H1 (cell line): ENCODE measurements at places on chromosomes 12 and 14.

GRCh38 chr12:120710805-120711296, 593 bp downstream of the UNC119B start:
- no peaks in the 10 kb centered on the region for H3K27me3 ChIP-seq
- peak overlapping the region; percentile 82 for H3K27ac ChIP-seq
- peak; percentile 53 for DNase-seq
- H3K4me1 ChIP-seq, result peaks cover 10% of the 10 kb centered on the region
- peaks cover 14% of the 10 kb centered on the region for H3K36me3 ChIP-seq

DNA sequence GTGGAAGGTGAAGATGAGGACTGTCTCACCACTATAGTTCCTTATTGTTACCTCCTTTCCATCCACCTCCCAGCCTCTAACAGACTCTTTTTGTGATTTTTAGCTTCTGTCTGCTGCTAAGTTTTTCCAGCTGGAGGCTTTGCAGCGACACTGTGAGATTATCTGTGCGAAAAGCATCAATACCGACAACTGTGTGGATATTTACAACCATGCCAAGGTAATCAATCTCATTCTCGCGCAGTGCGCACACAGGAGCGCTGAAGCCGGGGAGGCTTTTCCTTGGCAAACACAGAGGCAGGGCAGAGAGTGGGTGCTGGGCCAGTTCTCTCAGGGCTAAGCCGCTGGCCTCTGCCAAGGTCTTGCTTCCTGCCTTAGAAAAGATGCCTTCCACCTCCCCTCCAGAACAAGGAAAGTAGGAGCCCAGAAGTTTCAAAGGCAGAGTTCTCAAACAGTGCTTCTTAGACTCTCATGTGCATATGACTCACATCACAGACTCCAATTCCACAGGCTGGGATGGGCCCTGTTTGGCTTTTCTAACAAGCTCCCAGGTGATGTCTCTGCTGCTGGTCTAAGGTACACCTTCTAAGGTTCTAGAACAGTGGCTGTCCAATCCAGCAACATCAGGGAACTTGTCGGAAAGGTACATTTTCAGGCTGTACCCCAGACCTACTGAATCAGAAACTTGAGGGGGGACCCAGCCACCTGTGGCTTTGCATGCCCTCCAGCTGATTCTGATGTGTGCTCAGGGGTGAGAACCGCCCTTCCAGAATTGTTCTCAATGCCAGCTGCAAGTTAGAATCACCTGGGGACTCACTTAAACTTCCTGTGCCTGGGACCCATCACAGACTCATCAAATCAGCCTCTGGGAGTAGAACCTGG, 33.8 kb upstream of the PWP1 start:
- no peaks in the 10 kb centered on the region for H3K27me3 ChIP-seq
- H3K4me3 ChIP-seq, result no peak overlapping the region
- no peaks in the 10 kb centered on the region for H3K36me3 ChIP-seq
- H3K4me1 ChIP-seq, result peaks cover 4% of the 10 kb centered on the region
- H3K27ac ChIP-seq, result no peak overlapping the region

DNA sequence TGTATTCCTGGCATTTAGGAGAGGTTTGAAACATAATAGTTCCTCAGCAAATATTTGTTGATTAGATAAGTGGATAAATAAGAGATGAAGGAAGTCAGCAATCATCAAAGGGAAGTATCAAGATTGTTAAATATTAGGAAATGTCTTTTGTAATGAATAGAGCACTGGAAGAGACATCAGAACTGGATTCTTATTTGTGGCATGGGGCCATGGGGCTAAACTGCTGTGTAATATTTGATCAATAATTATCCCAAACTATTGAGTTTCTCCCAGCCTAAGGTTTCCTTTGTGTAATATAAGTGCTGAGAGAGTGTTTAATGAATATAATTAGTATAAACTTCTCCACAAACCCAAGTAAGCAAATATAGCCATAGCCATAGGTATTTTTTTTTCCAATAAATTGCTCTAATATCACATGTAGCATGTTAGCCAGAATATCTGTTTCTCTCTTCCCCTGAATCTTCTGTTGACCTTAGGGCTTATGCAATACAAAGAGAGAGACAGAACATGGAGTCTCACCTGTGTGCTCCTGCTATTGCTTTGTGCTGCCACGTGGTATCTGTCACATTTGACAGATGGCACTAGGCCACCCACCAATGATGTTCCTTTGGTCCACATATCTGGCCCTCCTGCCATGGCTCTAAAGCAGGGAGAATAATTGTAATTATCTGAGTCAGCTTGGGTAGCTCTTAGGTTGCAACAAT, 658.7 kb downstream of the SOX5 start:
- no peaks in the 10 kb centered on the region for H3K4me1 ChIP-seq
- no peaks in the 10 kb centered on the region for H3K27me3 ChIP-seq
- H3K4me3 ChIP-seq, result no peak overlapping the region

DNA sequence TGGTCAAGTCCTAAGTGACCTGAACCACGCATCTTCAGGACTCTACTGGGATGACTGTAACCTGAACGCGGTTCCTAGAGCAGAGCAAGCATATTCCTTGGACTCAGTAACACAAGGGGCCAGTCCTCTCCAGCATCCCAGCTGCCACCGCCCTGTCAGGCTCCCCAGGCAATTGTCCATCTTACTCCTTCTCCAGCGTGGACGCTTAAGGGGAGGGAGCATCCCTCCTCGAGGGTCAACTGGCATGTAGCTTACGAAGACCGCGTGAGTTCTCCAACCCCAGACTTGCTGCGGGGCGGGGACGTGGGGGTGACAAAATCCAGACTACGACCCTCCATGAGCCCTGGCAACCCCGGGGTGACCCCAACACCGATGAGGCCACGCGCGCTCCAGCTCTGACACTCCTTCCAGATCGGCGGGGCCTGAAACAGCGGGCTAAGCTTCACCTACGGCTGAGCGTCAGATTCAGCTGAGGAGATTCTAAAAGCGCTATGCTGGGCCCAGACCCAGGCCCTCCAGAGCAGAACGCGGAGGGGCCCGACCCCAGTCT, 846 bp upstream of the MTHFD1 start:
- H3K4me1 ChIP-seq, result peaks cover 9% of the 10 kb centered on the region
- DNase-seq, result no peak
- H3K36me3 ChIP-seq, result peaks cover 6% of the 10 kb centered on the region; the same call in 1 of the 2 replicates
- H3K27me3 ChIP-seq, result no peaks in the 10 kb centered on the region

DNA sequence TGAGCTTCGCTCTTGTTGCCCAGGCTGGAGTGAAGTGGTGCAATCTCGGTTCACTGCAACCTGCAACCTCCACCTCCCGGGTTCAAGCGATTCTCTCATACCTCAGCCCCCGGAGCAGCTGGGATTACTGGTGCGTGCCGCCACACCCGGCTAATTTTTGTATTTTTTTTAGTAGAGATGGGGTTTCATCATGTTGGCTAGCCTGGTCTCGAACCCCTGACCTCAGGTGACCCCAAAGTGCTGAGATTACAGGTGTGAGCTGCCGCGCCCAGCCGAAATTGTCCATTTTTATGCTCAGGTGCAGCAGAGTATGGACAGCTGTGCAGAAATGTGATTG, 19.2 kb upstream of the CYP46A1 start:
- H3K4me1 ChIP-seq, result peaks cover 13% of the 10 kb centered on the region
- H3K27me3 ChIP-seq, result no peaks in the 10 kb centered on the region
- no peak overlapping the region; the same call in 1 of the 2 replicates for H3K27ac ChIP-seq
- H3K36me3 ChIP-seq, result no peaks in the 10 kb centered on the region
- no peak overlapping the region for H3K4me3 ChIP-seq

- no peak overlapping the region for H3K27ac ChIP-seq
- no peak overlapping the region for H3K4me3 ChIP-seq
- peaks cover 8% of the 10 kb centered on the region; the same call in 1 of the 2 replicates for H3K4me1 ChIP-seq
- peaks cover 56% of the 10 kb centered on the region for H3K36me3 ChIP-seq
- H3K27me3 ChIP-seq, result no peaks in the 10 kb centered on the region
- DNase-seq, result no peak
Measured at GRCh38 chr12:56714431-56714929, 10.6 kb downstream of the NACA start.

DNA sequence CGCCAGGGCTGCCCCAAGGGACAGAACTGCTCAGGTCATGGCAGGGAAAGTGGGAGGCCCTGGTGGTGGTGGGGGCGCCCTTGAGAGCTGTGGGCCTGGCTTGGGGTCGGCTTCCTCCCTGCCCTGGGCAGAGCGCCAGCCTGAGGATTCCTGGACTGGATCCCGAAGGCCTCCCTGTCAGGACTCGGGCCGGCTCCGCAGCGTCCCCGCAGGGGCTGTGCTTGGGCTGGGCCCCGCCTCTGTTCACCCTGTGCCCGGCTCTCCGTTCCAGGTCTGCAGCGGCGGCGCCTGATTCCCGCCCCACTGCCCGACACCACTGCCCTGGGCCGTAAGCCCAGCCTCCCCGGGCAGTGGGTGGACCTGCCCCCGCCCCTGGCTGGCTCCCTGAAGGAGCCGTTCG, 39.9 kb downstream of the KIF26A start:
- no peak for DNase-seq
- H3K27me3 ChIP-seq, result no peaks in the 10 kb centered on the region
- peaks cover 2% of the 10 kb centered on the region; the same call in 1 of the 2 replicates for H3K36me3 ChIP-seq
- H3K27ac ChIP-seq, result no peak overlapping the region
- H3K4me1 ChIP-seq, result no peaks in the 10 kb centered on the region; the same call in 1 of the 2 replicates

DNA sequence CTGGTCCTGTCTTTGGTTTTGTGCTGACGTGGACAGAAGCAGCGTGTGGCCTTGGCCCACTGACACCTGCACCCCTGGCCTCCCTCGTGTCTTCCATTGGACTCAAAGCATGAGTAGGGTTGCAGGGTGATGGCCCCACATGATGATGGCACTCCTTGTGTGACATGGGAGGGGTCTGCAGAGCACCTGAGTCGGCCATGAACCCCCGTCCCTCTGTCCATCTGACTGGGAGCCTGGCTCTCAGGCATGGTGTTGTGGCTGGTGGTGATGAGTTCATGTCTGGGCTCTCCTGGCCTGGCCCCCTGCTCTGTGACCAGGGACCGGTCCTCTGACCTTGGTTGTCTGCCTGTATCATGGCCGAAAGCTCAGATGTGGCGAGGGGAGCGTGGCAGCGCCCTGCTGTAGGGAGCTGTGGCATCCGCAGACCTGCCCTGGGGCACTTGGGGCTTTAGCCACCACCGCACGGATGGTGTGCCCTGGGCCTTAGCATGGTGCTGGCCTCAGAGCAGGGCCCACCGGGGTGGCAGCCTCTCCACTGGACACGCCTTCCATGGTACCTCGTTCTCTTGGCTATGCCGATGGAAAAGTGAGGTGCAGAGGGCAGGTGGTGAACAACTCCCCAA, 16.7 kb downstream of the ULK1 start:
- no peak for DNase-seq
- H3K36me3 ChIP-seq, result peaks cover 8% of the 10 kb centered on the region
- H3K4me1 ChIP-seq, result no peaks in the 10 kb centered on the region
- H3K4me3 ChIP-seq, result no peak overlapping the region

GRCh38 chr12:32435921-32436705, 36.8 kb downstream of the FGD4 start:
- peaks cover 4% of the 10 kb centered on the region; the same call in 1 of the 2 replicates for H3K4me1 ChIP-seq
- no peaks in the 10 kb centered on the region for H3K27me3 ChIP-seq
- no peaks in the 10 kb centered on the region for H3K36me3 ChIP-seq
- DNase-seq, result no peak
- H3K27ac ChIP-seq, result no peak overlapping the region
- no peak overlapping the region for H3K4me3 ChIP-seq

DNA sequence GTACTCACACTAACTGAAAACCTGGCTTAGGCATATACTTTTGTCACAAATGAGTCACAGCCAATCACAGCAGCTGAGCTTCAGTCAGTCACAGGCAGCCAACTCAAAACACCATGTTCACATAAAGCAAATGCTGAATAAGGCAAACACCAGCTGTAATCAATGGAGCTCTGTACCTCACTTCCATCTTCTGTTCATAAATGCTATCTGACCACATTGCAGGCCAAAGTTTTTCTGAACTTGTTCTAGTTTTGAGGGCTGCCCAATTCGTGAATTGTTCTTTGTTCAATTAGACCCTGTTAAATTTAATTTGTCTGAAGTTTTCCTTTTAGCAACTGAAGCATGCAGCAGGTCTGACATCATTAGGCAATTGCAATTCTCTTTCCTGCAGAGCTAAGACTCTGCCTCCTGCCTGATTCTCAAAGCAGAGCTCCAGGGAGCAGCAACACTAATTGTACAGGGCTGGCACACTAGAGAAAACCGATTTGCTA, 129.9 kb downstream of the WIF1 start:
- H3K36me3 ChIP-seq, result no peaks in the 10 kb centered on the region
- peaks cover 11% of the 10 kb centered on the region; the same call in 1 of the 2 replicates for H3K4me1 ChIP-seq
- no peak for DNase-seq
- H3K27ac ChIP-seq, result no peak overlapping the region

GRCh38 chr12:131511803-131512561, 198.9 kb upstream of the SFSWAP start:
- no peak overlapping the region for H3K4me3 ChIP-seq
- no peak for DNase-seq
- no peaks in the 10 kb centered on the region for H3K27me3 ChIP-seq
- peaks cover 7% of the 10 kb centered on the region for H3K4me1 ChIP-seq
- no peak overlapping the region for H3K27ac ChIP-seq
- no peaks in the 10 kb centered on the region for H3K36me3 ChIP-seq

DNA sequence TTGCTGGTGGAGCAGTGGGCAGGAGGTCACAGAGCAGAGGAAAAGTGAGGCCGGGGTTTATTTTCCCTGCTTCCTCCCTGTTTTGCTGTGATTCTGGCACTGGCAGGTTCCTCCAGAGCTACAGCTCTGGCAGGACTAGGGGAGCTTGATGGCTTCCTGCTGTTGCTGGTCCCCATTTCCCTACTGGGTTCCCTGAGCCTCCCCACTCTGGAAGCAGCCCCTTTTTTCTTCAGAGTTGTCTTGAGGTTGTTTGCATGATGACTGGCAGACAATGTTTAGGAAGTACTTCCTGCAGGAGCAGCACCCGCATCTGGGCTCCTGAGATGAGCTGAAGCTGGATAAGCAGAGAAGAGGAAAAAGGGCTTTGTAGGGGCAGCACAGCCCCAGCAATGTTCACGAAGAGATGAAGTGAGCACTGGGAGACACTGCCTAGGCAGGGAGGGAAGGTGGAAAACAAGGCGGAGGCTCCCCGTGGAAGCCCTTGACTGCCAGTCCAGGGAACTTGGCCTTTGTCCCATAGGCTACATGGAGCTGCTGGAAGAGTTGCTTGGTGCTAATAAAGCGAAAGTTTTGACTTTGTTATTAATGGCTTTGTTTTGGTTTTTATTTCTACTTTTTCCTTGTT, 126.9 kb downstream of the SLC38A6 start:
- DNase-seq, result peak; percentile 38
- H3K4me1 ChIP-seq, result peaks cover 20% of the 10 kb centered on the region
- H3K4me3 ChIP-seq, result no peak overlapping the region
- no peak overlapping the region for H3K27ac ChIP-seq

DNA sequence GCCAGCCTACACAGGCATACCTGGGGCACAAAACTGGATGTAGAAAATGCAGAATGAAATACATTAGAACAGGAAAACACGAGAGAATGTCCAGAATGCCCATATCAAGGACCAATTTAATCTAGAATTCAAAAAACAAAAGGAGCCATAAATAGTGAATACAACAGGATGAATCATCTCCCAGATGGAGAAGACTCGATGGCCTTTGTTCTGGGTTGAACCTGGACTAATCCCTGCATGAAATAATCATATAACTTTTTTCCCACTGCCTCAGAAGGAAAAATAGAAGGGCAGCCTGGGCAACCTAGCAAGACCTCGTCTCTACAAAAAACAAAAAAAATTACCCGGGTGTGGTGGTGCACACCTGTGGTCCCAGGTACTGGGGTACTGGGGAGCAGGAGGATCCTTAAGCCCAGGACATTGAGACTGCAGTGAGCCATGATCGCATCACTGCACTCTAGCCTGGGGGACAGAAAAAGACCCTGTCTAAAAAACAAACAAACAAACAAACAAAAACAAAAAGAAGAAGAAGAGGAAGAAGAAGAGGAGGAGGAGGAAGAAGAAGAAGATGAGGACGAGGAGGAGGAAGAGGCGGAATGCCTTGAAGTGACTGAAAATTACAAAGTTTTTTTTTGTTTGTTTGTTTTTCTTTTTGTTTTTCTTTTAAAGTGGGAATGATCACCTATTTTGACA, 30.3 kb upstream of the NRDE2 start:
- DNase-seq, result no peak
- no peak overlapping the region for H3K27ac ChIP-seq
- H3K4me3 ChIP-seq, result no peak overlapping the region
- no peaks in the 10 kb centered on the region for H3K27me3 ChIP-seq
- no peaks in the 10 kb centered on the region for H3K4me1 ChIP-seq
